Bronchial epithelial cell (primary cell): ENCODE measurements at places on chromosomes 5 and 9.
A peak's percentile ranks its signal among the peaks of the same experiment; 100 is the strongest.

GRCh38 chr5:153981905-153982605, 56.7 kb downstream of the FAM114A2 start:
- peak; percentile 83 for DNase-seq

GRCh38 chr5:138648841-138649240, 73.6 kb upstream of the HSPA9 start:
- DNase-seq: no peak

DNA sequence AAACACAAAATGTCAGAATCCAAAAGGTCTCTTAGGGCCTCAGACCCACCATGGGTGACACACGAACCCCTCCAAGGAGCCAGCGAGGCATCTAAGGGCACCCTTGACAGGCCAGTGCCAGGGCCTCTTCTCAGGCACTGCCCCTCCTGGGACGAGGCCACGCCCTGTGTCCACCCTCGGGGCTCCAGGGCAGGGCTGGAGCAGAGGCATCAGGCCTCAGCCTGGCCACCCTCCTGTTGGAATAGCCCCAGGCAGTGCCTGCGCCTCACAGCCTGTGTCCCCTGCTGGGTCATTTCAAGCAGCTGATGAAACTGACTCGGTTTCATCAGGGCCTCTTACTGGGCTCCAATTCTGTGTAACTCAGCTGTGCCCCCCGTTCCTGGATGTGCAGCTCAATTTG, 32.8 kb upstream of the SUSD3 start:
- no peak for DNase-seq

DNA sequence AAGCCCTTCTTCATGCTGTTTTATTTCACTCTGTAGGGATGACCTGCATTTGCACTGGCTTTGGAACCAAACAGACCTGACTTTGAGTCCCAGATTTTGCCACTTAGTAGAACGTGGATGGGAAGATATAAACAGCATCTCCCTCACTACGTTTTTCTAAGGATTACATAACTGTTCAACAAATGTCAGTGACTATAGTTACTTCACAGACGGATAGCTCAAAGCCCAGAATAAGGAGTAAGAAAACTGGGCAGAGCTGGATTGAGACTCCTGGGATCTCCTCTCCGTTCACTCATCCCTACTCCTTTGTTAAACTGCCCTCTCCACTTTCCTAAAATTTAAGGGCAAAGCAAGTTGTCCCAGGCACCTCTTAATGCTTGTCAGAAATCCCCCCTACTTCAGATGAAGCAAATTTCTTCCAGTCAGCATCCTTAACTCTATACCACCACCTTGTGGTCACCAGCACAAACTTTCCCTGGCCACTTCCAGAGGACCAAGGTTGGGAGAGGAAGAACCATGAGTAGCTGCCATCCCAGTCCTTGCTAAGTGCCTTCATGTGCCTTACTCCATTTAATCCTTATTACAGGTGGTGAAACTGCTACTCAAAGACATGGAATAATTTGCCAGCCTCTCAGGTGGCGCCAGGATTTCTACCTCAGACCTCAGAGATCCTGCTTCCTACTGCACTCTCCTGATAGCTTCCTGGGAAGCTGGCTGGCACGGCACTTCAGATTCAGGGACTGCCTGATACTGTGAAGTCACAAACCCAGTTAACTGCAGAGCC, 38.4 kb downstream of the EGR1 start:
- peak; percentile 76 for DNase-seq

GRCh38 chr5:127907907-127908306, 175.7 kb upstream of the SLC12A2 start:
- DNase-seq: no peak

DNA sequence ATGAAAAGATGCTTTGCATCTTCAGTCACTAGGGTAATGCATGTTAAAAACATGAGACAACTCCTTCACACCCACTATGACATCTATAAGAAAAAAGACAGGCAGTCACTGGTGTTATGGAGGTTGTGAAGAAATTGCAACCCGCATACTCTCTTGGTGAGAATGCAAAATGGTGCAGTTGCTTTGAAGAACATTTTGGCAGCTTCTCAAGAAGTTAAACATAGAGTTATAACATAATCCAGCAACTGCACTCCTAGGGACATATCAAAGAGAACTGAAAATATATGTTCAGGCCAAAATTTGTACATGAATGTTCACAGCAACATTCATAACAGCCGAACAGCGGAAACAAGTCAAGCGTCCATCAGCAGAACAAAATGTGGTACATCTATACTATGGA, 46.3 kb upstream of the TBC1D9B start:
- no peak for DNase-seq

DNA sequence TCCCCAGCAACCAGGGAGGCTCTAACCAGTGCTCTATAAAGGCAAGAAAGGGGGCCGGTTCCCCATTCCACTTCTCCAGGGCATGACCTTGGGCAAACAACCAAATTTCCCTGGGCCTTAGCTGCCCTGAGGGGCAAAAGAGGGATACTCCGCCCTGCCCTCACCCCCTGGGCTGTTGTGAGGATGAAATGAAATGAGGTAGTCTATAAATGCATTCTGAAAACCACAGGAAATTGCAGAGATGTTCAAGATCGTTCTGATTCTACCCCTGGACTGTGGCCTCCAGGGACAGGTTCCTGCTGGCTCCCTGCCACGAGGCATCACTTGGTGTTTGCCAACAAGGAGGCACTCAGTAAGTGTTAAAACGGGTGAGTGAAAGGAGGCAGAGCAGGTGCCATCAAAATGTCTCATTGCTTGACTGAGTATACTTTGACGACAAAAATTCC, 5.7 kb downstream of the RAPGEF1 start:
- peak; percentile 29 for DNase-seq

DNA sequence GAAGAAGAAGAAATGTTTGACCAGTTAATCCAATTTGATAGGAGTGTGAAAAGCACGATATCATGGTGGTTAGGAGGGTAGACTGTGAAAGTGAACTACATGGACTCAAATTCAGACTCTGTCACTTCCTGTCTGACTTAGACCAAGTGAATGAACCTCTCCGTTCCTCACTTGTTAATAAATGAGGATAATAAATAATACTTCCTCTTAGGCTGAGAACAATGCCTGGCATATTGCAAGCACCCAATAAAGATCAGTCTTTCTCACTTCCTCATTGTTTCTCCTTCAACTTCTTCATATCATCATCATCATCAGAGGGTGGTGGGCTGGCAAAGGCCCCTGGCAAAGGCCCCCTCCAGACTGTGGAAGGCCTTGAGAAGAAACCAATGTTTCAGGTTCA, 148.7 kb downstream of the CDK5RAP2 start:
- DNase-seq: no peak

DNA sequence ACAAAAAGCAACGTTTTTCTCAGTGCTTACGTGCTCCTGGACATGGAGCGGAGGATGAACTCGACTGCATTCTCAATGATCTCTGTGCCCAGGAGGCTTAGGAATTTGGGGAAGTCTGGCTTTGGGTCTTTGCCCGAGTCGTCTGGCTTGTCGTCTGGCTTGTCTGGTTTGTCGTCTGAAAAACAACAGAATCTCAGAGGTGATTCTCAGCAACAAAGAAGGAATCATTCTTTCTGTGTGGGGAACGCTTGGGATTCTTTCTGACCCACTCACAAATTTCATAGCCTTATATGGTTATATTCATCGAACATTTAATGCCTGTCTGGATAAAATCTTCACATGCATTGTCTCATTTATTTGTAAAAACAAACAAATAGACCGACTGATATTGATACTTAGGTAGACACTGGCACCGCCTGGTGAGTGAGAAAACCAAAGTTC, 4.7 kb downstream of the C5orf46 start:
- no peak for DNase-seq

- no peak for DNase-seq
Measured at GRCh38 chr5:172377438-172377837, 76.9 kb downstream of the SH3PXD2B start.

DNA sequence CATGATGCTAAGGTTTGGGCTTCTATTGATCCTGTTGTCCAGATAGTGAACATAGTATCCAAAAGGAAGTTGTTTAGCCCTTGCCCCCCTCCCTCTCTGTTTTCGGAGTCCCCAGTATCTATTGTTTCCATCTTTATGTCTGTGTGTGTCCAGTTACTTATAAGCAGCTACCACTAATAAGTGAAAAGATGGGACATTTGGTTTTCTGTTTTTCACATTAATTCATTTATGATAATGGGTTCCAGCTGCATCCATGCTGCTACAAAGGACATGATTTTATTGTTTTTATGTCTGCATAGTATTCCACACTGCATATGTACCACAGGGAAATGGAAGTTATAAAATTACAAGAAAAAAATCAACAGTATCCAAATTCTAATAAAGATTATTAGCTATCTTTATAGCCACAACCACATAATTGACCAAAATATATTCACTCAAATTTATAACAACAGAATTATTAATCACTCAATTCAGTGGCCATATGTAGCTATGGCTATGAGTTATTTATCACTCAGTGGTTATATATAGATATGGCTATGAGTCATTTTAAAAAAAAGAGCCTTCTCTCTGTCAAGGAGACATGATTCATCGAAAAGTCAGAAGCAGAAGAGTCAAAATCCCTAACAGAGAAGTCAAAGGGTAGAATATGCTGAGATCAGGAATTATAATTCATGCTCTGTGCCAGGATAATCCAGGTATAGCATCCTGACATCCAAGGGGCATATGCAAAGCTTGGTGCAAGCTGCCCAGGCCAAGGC, 367.5 kb downstream of the DEPDC1B start:
- DNase-seq: peak; percentile 94

DNA sequence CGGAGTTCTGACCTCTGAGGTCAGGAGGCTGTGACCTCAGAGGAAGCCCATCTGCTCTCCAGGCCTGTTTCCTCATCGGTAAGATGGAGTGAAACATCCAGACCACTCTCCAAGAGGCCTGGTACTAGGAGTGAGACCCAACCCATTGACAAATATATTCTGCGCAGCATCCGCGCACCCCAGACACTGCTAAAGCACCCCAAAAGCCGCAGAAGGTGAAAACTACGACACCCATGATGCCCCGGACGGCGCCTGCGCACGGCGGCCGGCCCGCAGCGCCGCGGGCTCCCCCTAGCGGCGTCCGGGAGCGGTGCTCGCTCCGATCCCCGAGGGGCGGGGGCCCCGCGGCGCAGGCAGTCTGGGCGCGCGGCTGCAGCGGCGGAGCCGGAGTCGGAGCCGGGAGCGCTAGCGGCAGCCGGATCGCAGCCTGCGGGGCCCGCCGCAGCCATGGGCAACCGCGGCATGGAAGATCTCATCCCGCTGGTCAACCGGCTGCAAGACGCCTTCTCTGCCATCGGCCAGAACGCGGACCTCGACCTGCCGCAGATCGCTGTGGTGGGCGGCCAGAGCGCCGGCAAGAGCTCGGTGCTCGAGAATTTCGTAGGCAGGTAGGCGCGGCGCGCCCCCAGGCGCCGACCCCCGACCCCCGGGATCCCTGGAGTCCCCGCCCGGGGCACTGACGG, at the start of gene DNM1:
DNM1 (plus strand) TSS at position 356 of the 683 bp plus-strand sequence; CDS start at position 448, 92 bp downstream.
- DNase-seq: peak; percentile 21

DNA sequence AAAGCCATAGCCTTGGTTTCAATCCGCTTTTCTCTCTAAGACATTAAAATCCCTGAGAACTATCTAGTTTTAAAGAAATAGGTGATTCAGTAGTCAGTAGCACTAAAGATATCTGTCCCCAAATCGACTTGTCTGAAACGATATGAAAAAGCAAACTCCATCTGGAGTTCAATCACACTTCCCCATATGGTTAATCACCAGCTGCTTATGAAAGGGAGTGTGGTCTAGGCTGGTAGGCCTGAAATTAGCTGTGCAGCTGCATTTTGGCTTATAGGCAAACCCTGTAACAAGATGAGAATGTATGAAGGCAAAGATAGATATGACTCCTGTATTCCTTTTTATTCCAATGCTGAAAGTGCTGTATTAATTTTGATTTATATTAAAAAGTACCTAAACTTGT, 65.9 kb downstream of the DMRTA1 start:
- no peak for DNase-seq

DNA sequence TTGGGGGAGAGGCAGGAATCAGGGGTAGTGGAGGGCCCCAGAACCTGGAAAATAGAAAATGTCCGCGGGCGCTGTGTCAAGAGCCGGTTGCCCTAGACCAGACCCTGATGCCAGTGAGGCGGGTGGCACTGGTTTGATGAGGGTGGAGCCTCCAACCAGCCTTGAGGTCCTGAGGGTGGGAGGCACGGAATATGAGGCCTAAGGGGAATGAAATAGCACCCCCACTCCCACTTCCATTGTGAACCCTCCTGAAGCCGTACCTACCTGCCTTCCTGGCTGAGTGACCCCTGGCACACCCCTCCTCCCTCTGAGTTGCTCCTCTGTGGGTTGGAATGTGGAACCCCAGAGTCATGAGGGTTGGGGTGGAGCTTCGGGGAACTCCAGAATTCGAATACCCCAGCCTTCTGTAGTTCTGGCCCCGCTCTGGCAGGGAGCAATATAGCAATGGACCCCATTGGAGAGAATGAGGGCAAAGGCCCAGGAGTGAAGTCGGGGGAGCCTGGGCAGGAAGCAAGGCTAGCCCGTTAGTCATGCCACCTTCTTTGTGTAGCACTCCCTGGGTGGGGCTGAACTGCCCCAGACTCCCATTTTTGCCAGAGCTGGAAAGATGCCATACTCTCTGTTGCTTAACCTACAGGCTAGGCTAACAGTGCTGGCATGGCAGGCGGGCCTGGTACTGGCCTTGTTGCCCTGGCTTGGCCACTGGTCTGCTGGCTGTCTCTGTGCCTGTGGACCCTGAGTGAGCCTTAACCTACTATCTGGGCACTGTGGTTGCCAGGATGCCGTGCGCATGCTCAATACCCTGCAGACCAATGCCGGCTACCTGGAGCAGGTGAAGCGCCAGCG, 1.0 kb downstream of the FPGS start:
- DNase-seq: peak; percentile 90
